Ascending aorta (tissue), 2 donors: ENCODE measurements at places on chromosomes 2 and 18.

GRCh38 chr2:1606421-1607235 lies 137.7 kb downstream of the PXDN start:
- no peak for DNase-seq
- H3K4me1 ChIP-seq: no peaks in the 10 kb centered on the region
- H3K27ac ChIP-seq: no peak overlapping the region
- H3K36me3 ChIP-seq: no peaks in the 10 kb centered on the region
- H3K4me3 ChIP-seq: no peak overlapping the region
- H3K27me3 ChIP-seq: no peaks in the 10 kb centered on the region

GRCh38 chr2:84477886-84478285 lies 18.8 kb upstream of the SUCLG1 start:
- DNase-seq: no peak
- H3K27me3 ChIP-seq: no peaks in the 10 kb centered on the region
- H3K4me3 ChIP-seq: no peak overlapping the region
- no peak overlapping the region for H3K27ac ChIP-seq
- no peaks in the 10 kb centered on the region for H3K4me1 ChIP-seq

- DNase-seq: no peak
- no peaks in the 10 kb centered on the region for H3K27me3 ChIP-seq
- no peaks in the 10 kb centered on the region for H3K36me3 ChIP-seq
- no peak overlapping the region for H3K27ac ChIP-seq
- H3K4me1 ChIP-seq: no peaks in the 10 kb centered on the region
Measured at GRCh38 chr2:154693741-154694340, 4.7 kb upstream of the KCNJ3 start.

GRCh38 chr2:230512955-230513748 lies 97.2 kb downstream of the SP100 start:
- no peaks in the 10 kb centered on the region for H3K27me3 ChIP-seq
- H3K27ac ChIP-seq: no peak overlapping the region
- no peaks in the 10 kb centered on the region for H3K4me1 ChIP-seq
- H3K36me3 ChIP-seq: peaks cover 10% of the 10 kb centered on the region
- no peak for DNase-seq

DNA sequence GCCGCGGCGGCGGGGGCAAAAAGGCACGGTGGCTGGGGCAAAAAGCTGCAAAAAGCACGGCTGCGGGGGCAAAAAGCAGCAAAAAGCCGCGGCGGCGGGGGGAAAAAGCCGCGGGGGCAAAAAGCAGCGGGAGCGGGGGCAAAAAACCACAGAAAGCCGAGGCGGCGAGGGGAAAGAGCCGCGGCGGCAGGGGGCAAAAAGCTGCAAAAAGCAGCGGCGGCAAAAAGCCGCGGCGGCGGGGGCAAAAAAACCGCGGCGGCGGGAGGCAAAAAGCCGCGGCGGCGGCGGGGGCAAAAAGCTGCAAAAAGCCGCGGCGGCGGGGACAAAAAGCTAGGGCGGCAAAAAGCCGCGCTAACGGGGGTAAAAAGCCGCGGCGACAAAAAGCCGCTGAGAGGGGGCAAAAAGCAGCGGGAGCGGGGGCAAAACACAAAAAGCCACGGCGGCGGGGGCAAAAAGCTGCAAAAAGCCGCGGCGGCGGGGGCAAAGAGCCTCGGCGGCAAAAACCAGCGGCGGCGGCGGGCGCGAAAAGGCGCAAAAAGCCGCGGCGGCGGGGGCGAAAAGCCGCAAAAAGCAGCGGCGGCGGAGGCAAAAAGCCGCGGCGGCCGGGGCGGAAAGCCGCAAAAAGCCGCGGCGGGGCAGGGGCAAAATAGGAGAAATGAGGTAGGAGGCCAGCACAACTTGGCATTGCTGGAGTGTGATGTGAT lies 123.4 kb downstream of the ANKRD30BL start:
- no peak overlapping the region for H3K27ac ChIP-seq
- H3K27me3 ChIP-seq: no peaks in the 10 kb centered on the region
- no peak for DNase-seq
- H3K36me3 ChIP-seq: no peaks in the 10 kb centered on the region
- peak overlapping the region; percentile 65 for H3K4me3 ChIP-seq

GRCh38 chr2:8022908-8023640 lies 658.8 kb upstream of the ID2 start:
- H3K36me3 ChIP-seq: no peaks in the 10 kb centered on the region
- H3K4me3 ChIP-seq: no peak overlapping the region
- H3K27me3 ChIP-seq: no peaks in the 10 kb centered on the region

DNA sequence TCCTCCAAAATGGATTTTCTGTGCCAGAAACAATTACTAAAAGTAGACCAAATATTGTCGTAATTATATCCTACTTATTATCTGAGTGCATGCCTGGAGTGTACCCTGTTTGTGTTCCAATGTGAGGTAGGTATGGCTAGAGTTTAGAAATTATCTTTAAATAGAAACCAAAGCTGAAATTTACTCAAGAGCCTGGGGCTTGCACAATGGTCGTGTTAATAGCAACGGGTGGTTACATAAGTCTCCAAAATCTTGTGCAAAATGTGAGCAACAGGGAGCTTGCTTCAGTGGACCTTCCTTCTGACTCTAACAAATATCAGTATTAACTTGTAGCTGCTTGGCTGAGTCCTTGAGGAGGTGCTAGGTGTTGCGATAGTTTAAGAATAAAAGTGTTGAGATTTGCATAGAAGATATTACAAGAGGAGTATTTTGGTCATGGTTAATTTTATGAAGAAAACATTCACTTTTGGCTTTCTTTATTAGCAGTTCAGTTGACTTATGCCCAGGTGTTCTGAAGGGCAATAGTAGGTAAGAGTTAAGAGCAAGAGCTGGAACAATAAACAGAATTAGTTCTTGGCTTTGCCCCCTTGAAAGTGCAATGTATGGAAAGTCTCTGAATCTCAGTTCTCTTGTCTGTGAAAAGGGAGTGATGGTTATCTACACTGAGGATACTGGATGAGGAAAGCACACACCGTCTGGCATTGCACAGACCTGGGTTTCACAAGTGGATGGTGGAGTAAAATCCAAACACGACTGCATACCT lies 4.6 kb downstream of the CXCR4 start:
- no peak for DNase-seq
- no peak overlapping the region for H3K27ac ChIP-seq

GRCh38 chr2:197558393-197558792 lies 42.5 kb downstream of the MOB4 start:
- no peak for DNase-seq
- H3K36me3 ChIP-seq: peaks cover 31% of the 10 kb centered on the region
- no peaks in the 10 kb centered on the region for H3K4me1 ChIP-seq

GRCh38 chr2:235504441-235505180 lies 10.8 kb downstream of the AGAP1 start:
- H3K4me1 ChIP-seq: no peaks in the 10 kb centered on the region
- DNase-seq: no peak
- H3K4me3 ChIP-seq: no peak overlapping the region
- no peaks in the 10 kb centered on the region for H3K27me3 ChIP-seq
- H3K27ac ChIP-seq: no peak overlapping the region
- H3K36me3 ChIP-seq: no peaks in the 10 kb centered on the region

DNA sequence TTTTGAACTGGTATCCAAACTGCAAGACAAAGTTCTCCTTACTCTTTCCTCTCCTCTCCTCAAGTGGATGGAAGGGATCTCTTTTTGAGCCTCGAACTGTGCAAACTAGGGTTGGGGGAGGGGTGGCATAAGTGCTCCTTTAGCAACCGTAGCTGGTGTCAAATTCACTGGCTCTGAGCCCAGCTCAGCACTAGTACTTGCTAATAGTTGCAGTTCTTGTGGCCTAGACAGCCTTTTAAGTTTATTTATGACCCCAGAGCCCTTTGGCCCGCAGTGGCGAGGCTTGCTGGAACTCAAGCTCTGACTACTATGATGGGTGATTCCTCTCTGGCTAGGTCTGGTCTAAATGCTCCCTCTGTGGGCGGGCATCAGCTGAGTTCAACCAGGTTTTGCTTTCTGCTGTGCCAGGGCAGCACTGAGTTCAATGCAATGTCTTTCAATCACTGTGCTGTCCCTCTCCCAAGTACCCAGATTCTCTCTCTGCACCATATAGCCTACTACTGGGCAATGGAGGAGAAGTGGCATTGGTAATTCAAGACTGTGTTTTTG lies 528.4 kb upstream of the SYT4 start:
- no peaks in the 10 kb centered on the region for H3K27me3 ChIP-seq
- H3K27ac ChIP-seq: no peak overlapping the region
- no peaks in the 10 kb centered on the region for H3K36me3 ChIP-seq
- H3K4me1 ChIP-seq: no peaks in the 10 kb centered on the region
- no peak for DNase-seq
- H3K4me3 ChIP-seq: no peak overlapping the region

DNA sequence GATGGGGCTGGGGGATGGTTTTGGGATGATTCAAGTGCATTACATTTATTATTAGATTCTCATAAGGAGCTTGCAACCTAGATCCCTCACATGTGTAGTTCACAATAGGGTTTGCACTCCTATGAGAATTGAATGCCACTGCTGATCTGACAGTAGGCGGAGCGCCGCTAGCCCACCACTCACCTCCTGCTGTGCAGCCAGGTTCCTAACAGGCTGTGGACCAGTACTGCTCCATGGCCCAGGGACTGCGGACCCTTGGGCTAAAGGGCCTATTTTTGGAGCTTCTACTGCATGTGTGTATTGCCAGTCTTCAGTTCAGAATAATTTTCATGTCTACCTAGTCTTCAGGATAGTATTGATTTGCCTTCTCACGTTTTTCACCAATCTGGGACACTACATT lies 165.3 kb upstream of the TWIST2 start:
- no peak overlapping the region for H3K4me3 ChIP-seq
- no peak for DNase-seq
- no peaks in the 10 kb centered on the region for H3K4me1 ChIP-seq
- no peaks in the 10 kb centered on the region for H3K27me3 ChIP-seq
- no peaks in the 10 kb centered on the region for H3K36me3 ChIP-seq
- H3K27ac ChIP-seq: no peak overlapping the region

DNA sequence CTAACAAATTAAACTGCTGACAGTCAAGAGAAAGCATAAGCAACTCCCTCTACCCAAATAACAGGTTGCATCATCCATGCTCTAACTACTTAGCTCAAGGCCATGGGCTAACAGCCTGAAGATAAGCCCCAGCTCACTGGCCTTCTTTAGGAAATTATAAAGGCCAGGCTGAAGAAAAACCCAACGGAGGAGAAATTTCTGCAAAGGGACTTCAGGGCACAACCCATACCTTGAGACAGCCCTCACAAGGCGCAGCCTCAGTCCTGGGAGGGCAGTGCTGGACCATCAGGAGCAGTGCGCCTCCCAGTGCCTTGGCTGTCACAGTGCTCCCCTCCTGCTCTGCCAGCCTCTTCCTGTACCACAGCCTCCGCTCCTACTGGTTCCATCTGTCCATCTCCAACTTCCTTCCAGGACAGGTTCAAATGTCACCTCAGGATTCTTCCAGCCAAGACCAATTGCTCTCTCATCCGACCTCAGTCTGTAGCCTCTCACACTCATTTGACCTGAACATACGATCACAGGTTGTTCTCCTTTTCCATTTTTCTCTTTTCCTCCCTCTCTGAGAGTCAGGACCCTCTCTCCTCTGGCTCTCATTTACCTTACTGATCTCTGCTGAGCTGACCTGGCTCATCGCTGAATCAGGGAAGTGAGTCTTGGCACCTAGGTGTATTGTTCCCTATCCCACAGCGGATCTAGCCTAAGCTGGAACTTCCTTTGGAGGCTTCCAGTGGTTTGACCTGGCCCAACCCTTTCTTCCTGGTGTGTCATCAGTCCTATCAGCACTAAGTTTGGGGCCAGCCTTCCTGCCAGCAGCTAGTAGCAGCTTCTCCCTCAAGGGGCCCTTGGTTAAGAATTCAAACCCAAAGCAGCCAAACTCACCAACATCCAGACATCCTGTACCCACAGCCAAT lies 1.9 kb downstream of the MCFD2 start:
- peak overlapping the region; percentile 83 for H3K4me3 ChIP-seq
- H3K27me3 ChIP-seq: no peaks in the 10 kb centered on the region
- peaks cover 25% of the 10 kb centered on the region for H3K4me1 ChIP-seq

DNA sequence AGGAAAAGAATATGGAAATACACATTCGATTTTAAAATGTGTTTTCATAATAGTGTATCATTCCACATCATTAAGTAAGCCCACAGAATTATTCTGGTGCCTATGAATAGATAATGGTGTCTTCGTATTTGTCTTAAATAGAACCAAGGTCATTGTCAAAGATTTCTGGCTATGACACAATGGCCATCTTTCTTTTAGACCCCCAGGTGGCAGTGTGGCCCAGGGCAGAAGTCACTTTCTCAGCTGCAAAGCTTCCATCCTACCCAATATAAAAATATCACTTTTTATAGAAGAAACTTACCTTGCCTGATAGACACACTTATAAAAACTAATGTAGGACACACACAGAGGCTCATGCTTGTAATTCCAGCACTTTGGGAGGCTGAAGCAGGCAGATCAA lies 57.5 kb downstream of the ZRANB3 start:
- H3K36me3 ChIP-seq: no peaks in the 10 kb centered on the region
- DNase-seq: no peak
- no peak overlapping the region for H3K27ac ChIP-seq
- no peaks in the 10 kb centered on the region for H3K4me1 ChIP-seq

DNA sequence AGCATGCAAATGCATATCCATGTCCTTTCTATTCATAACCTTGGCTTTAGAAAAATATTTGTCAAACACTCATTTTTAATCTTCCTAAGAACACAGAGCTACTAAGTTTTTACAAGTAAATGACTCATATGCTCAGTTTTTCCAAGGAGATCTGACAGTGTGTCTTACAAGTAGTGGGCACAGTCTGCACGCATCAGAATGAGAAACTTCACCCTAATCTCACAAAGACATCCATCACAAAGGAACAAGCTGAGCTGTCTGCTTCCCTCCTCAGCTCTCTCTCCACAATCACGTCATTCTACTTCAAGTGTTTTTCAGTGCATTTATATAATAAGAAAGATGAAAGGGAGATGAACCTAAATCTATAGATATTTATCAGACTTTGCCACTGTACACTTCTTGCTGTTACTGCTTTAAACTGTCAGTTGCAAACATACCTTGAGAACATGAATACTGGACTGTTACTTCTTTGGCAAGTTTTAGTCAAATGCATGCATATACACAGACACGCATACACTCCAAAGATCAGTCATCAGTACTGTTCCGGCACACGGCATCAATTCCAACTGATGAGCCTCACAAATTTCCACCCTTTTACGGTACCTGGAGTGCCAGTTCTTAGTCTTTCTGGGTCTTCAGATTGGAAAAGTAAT lies 75.7 kb downstream of the RBMS1 start:
- no peak overlapping the region for H3K4me3 ChIP-seq
- no peak for DNase-seq
- no peaks in the 10 kb centered on the region for H3K4me1 ChIP-seq
- no peak overlapping the region for H3K27ac ChIP-seq
- no peaks in the 10 kb centered on the region for H3K36me3 ChIP-seq
- no peaks in the 10 kb centered on the region for H3K27me3 ChIP-seq

- H3K4me1 ChIP-seq: no peaks in the 10 kb centered on the region
- no peak for DNase-seq
Measured at GRCh38 chr2:224711859-224712665, 4.1 kb downstream of the CCDC195 start.

DNA sequence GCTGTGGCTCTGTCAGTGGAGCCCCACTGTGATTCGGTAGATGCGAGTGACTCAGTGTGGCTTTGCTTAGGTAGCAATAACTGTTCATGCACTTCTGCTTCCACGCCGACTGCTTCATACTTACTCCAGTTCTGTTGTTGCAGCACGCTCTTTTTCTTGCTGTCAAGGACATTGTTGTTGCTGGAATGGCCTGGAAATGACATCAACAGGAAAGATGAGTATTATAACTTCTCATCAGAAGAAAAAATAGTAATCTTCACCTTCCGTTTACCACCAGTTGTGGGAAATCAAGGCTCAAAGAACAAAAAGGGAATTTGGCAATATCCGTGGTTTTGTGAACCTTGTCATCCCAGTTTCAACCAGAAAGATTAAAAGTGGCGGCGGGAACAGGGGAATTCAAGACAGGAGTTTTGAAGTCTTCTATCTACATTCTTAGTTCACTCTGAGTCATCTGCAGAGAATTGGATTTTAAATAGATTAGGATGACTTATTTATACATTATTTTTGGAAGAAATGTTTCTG lies 8.3 kb downstream of the TM4SF20 start:
- no peak overlapping the region for H3K4me3 ChIP-seq
- H3K36me3 ChIP-seq: no peaks in the 10 kb centered on the region
- peak overlapping the region; percentile 53 for H3K27ac ChIP-seq
- no peaks in the 10 kb centered on the region for H3K27me3 ChIP-seq
